Stimulated activated CD4-positive, alpha-beta T cell treated with anti-CD3 and anti-CD28 coated beads, TNF-alpha, amount 100 ng/mL, for 1 hour (primary cell): ENCODE measurements at places on chromosomes 6 and 20.

GRCh38 chr6:158031381-158032353, 50.0 kb downstream of the SYNJ2 start:
- DNase-seq, result no peak

DNA sequence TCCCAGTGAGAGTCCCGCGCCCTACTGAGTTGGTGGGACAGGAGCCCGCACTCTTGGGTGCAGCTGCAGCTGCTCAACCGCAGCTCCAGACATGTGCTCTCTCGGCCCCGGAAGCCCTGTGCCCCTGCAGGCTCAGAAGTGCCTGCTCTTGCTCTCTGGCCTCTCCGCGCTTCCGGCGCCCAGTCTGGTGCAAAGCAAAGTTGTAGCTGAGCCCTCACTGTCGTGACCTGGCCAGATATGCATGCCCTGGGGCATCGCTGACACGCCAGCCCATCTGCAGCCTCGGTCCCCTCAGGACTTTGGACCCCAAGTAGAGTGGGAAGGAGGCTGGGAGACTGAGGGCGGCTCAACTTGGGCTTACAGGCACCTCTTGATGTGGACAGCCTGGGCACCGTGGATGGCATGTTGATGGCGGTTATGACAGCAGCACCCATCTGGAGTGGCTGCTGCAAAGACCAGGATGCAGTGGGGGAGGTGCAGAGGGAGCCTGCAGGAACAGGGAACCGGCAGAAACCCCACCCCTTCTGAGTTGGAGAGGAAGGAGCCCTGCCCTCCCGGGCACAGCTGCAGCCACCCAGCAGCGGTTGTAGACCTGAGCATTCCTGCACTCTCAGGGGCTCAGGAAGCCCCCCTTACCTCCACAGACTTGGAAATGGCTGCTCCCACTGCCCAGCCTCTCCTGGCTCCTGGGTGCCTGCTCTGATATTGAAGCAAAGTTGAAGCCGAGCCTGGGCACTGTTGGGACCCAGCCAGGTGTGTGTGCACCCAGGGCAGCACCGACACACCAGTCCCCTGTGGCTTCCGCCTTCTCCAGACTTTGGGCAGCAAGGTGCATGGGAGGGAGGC, 462.6 kb downstream of the TBC1D32 start:
- no peak for DNase-seq

GRCh38 chr6:29516108-29516507, 28.4 kb upstream of the MAS1L start:
- no peak for DNase-seq

DNA sequence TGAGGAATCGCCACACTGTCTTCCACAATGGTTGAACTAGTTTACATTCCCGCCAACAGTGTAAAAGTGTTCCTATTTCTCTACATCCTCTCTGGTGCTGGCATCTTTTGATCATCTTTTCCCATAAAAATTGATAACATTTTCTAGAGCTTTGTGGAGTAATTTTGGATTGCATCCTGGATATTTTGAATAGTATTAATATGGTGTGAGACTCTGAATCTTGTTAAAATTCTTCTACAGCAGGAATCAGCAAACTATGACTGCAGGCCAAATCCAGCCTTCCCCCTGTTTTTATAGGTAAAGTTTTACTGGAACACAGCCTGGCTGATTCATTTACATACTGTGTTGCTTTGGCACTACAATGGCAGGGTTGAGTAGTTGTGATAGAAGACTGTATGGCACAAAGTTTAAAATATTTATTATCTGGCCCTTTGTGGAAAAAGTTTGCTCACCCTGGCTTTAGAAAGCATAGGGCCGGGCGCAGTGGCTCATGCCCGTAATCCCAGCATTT, 15.0 kb upstream of the RNF8 start:
- no peak for DNase-seq

DNA sequence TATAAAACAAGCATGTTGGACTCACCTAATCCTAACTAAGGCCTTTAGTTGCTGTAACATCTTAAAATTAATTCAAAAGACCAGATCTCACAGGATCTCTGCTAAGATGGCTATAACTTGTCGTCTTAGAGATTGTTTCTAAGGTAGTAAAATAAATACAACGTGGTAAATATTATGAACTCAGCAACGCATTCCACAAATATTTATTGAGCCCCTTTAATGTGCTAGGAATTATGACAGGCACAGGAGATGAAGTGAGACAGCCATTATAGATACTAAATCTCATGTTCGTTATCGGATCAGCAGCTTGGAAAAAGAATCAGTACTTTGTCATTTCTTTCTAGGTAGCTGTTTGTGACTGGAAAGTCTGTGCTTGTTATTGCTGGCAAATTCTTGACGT, 20.9 kb upstream of the MCM3 start:
- no peak for DNase-seq

DNA sequence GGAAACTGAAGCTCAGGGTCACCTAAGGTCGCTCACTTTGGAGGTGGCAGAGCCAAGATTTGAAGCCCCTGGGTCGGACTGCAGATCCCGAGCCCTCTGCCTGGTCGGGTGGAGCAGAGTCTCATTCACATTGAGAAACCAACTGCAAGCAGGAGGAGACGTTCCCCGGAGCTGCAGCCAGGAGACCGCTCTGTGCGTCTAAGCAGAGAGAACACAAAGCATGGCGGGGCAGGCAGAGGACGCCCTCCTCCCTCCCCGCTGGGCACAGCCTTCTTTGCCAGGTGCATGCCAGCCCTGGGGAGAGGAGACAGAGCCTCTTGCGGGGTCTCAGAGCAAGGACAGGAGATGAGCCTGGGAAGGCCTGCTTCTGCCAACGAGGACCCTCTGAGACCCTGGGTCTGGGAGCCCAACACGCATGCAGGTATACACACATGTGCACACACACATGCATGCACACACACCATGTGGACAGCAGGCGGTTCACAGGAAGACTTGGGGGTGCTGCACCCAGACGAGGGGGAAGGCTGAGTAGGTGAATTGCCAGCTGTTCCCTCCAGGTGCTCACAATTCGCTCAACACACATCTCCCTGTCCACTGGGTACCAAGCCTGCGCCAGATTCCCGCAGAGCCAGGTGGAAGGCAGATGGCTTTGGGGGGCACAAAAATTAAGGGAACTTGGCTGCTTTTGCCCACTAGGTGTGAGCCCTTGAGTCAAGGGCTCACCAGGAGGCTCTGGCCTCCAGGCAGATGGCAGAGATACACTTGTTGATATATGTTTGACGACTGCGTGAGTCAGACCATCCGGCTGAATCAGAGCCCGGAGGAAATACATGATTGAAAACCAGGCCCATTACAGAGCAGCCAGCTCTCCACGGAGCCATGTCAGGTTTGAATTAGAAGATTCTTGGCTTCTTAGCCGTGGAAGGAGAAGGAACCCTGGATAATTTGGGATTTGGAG, 5.5 kb upstream of the NTSR1 start:
- DNase-seq, result no peak

GRCh38 chr20:61886721-61887595, 178.7 kb downstream of the TAF4 start:
- DNase-seq, result no peak

- DNase-seq, result no peak
These were observed 31.8 kb upstream of the ELMO2 start for GRCh38 chr20:46438156-46438750.

DNA sequence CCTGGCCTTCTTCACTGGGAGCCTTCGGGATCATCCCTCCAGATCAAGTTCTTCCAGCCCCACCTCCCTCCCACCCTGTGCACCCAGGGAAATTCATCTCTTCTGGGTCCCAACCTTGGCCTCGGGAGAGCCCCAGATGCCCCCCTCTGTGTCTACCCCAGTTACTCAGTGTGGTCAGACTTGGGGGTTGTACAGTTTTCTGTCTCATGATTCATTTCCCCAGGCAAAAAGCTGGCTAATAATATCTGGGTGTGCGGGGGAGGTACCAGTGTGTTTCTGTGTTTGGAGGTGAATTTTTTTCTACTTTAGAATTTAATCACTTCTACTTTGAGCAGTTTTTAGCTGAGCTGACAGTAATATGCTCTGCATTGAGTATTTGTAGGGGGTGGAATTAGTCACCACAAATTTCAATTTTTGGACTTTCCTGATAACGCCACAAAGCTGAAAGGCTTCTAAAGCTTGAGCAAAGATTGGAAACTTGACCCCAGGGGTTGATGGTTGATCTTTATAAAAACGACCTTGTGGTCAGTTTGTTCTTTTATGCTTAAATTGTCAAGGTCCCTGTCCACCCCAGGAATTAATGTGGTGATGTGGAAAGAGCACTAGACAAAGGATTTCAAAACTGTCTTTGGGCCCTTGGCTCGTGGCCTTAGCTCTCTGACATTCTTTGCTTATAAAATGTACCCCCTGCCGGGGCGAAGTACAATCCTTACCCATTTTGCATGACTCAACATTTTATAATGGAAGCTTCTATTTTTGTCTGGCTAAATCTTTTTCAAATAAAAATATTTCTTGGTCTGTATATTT, 284.7 kb upstream of the TAB2 start:
- DNase-seq, result peak; percentile 22

GRCh38 chr6:160810238-160810637, 108.2 kb downstream of the PLG start:
- no peak for DNase-seq

GRCh38 chr6:148934539-148934938, 187.7 kb downstream of the UST start:
- no peak for DNase-seq

DNA sequence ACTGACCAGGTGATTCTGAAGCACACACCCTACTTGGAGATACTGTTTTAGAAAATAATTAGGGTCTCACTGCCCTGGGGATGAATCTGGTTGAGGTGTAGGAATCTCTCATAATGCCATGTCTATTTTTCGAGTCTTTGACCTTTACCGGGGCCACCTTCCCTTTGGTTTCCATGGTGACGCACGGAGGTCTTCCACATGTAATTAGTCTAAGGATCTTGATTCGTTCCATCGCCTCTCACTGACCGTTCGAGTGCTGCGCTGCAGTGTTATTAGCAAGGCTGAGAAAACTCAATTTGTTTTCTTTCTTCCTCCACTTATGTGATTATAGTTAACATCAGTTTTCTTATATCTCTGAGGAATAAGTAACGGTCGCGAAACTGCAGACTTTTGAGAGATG, 144.3 kb upstream of the SPACA1 start:
- no peak for DNase-seq

GRCh38 chr6:30163090-30163917, at the start of gene TRIM15:
Gene TRIM15 (plus strand): TSS chr6:30163546. CDS start chr6:30163685, 139 bp downstream.
- DNase-seq, result no peak

GRCh38 chr6:13461307-13461706, 26.1 kb downstream of the GFOD1 start:
- DNase-seq, result no peak

DNA sequence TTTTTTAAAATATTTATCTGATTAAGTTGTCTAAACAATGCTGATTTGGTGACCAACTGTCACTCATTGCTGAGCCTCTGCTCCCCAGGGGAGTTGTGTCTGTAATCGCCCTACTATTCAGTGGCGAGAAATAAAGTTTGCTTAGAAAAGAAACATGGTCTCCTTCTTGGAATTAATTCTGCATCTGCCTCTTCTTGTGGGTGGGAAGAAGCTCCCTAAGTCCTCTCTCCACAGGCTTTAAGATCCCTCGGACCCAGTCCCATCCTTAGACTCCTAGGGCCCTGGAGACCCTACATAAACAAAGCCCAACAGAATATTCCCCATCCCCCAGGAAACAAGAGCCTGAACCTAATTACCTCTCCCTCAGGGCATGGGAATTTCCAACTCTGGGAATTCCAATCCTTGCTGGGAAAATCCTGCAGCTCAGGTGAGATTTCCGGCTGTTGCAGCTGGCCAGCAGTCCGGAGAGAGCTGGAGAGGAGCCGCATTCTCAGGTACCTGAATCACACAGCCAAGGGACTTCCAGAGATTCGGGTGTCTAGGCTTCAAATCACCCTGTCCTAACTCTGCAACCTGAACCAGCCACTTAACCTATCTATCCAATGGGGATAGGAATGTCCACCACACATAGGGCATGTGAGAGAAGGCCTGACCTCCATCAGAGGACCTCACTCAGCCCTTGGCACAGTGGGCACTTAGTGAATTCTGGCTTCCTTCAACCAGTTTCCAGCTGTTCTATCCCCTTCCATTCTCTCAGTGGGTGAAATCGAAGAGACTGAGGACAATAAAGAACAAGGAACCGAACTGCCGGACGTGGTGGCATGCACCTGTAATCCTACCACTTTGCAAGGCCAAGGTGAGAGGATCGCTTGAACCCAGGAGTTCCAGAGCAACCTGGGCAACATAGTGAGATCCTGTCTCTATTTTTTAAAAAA, 3.1 kb downstream of the TNF start:
- DNase-seq, result no peak

GRCh38 chr20:37928996-37929682, 26.2 kb downstream of the VSTM2L start:
- DNase-seq, result no peak

DNA sequence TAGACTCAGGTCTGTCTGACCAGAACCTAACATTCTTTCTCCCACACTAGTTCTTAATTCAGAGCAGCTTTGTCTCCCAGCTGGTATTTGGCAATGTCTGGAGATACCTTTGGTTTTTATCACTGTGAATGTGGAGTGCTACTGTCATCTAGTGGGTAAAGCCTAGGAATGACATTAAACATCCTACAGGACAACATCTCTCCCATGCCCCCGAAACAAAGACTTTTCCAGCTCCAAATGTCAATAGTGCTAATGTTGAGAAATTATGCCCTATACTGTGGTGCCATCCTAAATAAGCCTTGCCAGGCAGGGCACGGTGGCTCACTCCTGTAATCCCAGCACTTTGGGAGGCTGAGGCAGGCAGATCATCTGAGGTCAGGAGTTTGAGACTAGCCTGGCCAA, 4.2 kb upstream of the TTPAL start:
- no peak for DNase-seq

DNA sequence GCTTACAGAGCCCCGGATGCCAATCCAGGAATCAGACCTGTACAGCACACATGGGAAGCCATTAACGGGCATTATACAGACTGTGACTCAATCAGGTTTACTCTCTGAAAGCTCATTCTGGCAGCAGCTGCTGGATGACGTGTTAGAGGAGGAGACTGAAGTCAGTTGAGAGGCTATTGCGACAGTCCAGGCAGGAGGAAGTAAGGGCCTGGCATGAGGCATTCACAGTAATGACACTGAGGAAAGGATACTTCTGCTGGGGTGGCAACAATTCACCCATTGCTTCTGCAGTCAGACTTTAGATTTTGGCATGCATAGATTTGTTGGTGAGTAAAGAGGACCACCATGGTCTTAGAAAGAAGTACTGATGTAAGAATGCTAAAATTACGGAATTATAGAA, 151.0 kb upstream of the HEY2 start:
- DNase-seq, result no peak

DNA sequence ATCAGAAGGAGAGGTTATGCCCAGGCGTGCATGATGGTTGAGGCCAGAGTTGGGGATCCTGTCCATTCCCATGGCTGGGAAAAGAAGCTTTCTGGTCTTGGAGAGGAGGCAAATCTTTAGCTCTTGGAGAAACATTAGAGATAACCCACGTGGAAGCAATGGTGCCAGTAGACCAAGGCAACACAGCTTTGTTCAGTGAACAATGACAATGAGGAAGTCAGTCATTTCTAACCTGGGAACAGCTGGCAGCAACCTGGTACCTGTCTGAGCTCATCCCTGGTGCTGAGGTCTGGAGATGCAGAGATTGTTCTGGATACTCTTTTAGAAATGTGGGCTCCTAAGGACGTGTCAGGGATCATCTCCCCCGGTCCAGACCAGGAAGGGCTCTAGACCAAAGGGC, 76.7 kb upstream of the PAX1 start:
- no peak for DNase-seq
